Renal cortex interstitium (tissue), 15 donors: ENCODE measurements at places on chromosomes 1 and 21. TPM values are rescaled to one million over a fixed set of nuclear protein-coding genes. Genes with fewer than 3 reads are reported as not detected.

GRCh38 chr1:11787251-11787803 lies 18.4 kb downstream of the MTHFR start:
- DNase-seq = no peak

DNA sequence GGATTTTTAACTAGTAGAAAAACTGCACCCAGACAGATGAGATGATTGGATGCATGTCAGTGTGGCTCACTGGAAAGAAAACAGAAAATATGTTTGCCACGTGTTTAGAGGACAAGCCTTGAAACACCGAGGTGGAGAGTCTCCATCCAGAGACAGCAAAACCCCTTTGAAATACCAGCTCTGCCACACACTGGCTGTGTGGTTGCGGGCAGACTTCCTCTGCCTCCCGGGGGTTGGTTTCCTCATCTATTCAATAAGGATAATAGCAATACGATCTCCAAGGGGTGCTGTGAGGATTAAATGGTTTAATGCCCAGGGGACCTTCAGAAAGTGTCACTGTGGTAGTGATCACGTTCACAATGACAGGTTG lies 67.2 kb upstream of the PARP1 start:
- DNase-seq = no peak

- no peak for DNase-seq
Measured at GRCh38 chr1:220564216-220564615, 36.3 kb downstream of the MARK1 start.

DNA sequence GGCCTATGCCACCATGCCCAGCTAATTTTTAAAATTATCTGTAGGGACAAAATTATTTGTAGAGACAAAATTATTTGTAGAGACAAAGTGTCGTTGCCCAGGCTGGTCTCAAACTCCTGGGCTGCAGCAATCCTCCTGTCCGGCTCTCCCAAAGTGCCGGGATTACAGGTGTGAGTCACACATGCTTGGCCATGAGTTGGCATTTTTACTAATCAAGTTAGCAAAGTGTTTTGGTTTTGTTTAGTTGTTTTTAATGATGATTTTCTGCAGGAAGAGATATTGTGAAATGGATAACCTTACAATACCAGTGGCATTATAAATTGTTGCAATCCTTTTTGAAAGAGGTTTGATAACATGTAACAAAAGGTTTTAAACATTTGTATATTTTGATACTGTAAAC lies 65.3 kb upstream of the MAGI3 start:
- no peak for DNase-seq

DNA sequence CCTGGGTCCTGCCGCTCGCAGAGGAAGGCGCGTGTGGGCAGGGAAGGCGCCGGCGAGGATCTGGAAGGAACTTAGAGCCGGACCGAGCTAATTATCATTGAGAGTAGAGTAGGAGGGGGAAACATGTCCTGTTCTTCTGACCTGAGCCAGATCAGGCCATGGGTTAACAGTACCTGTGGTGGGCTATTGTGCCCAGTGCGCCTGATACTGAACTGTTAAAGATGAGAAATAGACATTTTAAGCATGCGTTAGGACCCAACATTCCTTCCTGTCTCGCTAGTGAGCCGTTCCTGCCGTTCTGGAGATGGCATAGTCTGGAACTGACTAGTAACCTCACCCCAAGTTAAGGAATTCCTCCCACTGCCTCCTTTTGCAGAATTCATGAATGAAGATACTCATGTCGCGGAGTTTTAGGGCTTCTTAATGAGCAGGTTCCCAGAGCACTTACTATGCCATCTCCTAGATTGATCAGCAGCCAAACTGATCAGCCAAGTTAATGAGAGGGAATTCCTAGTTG lies 870 bp downstream of the STRIP1 start:
- no peak for DNase-seq

DNA sequence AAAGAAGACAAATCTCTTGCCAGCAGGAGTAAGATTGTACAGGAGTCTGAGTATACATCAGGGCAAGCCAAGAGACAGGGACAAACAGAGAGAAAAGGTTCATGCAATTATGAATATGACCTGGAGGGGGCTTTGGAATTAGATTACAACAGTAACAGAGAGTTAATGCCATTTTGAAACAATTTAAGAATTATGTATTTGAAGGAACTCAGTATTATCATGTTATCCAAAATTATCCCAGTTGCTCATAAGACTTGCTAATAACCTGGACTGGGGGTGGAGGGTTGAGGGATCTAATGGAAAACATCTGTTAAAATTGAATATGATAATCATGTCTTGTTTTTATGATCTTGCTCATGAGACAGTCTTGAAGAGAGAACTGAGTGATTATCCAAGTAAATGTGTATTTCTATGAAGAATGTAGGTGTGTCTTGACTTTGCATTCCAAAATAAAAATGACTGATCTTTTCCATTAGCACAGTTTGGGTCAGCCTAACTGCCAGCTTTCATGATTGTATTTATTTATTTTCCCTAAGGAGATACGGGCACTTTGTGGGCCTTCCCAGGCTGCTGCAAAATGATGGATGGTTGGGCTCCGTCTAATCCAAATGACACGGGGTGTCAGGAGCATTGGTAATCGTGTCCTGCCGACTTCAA lies 117.7 kb downstream of the ERG start:
- no peak for DNase-seq

GRCh38 chr1:29459620-29459945 lies 223.3 kb downstream of the PTPRU start:
- DNase-seq = no peak

GRCh38 chr1:179865377-179865776 lies 12.2 kb downstream of the TOR1AIP2 start:
- no peak for DNase-seq

DNA sequence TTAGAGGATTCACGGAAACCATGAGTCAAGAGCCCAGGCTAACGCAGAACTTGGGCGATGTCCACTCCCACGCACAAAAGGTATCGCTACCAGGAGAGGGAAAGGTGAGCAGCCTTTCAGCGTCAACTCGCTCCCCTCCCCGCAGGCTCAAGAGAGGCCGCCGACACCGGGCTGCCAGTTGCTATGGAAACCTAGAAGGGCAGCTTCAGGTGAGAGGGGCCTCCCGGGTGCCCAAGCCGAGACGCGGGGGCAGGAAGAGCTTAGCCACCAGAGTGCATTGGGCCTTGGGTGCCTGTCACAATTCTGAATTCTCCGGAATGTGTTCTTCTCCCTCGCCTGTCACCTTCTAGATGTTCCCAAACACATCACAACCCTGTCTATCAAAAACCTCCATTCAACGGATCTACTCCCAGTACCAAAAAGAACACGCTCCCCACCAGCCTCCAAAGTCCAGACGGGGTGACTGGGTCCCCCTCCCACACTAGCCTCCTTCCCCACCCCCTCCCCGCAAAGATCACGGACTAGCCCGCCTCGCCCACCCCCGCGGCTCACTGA lies 694 bp downstream of the MEAF6 start:
- DNase-seq = no peak

IFI44L gene
- polyA plus RNA-seq = 5.4 TPM

PDPN gene
- polyA plus RNA-seq = 18.6 TPM

C8A gene
- polyA plus RNA-seq = not detected

HSPB7 gene
- polyA plus RNA-seq = 7.3 TPM

LYPLAL1 gene
- 62.6 TPM for polyA plus RNA-seq
